ENCODE measurements at places on chromosomes 2 and 18.

DNA sequence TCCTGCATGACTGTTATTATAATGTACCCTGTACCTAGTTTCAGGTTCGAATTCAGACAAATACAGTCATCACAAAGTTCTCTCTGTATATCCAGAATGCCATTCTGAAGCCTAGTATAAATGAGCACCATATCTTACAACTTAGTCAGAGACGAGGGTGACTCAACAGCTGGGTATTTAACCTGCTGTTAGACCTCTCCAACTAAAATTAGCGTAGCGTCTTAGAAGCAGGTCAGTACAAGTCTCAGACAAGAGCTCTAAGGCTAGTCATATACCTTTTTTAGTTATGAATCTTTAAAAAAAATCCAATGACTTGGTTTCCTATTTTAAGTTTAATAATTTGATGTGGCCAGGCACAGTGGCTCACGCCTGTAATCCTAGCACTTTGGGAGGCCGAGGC lies 74.1 kb downstream of the CABYR start:
- DNase-seq = no peak

DNA sequence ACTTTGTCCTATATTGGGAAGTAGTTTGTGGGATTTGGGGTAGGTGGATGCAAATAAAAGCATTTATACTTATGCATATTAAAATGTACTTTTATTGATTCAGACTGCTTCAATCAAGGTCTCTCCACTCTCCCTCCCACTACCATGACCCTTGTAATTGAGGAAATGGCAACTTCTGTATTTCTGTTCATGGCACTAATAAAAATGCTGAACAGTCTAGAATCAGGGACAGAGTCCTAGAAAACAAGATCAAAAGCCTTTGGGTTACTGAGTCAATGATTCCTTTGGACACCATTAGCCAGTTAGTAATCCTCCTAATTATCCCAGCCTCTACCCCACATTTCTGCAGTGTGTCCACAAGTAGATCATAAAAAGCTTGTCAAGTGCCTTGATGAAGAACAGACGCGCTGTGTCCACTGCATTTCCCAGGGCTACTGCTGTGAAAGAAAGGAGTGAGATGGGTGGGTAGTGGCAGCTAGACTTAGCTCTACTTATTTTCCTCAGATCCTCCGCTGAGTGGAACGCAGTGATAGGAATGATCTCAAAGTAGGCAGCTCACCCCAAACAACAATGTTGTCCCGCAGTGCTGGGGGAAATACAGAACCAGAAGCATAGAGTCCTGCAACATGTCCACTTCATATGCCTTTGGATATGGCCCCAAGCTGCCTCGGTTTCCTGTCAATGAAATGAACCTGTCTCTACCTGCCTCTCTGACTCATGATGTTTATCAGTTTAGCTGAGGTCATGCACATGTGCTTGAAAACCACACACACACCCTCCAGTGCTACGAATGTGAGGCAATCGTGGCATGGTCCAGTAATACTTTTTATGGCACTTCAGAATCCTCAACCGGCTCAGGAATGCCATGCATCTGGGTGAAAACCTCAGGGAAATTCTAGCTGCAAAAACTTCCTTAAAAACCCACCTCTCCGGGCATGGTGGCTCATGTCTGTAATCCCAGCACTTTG lies 115.5 kb downstream of the COL6A3 start:
- DNase-seq = no peak

DNA sequence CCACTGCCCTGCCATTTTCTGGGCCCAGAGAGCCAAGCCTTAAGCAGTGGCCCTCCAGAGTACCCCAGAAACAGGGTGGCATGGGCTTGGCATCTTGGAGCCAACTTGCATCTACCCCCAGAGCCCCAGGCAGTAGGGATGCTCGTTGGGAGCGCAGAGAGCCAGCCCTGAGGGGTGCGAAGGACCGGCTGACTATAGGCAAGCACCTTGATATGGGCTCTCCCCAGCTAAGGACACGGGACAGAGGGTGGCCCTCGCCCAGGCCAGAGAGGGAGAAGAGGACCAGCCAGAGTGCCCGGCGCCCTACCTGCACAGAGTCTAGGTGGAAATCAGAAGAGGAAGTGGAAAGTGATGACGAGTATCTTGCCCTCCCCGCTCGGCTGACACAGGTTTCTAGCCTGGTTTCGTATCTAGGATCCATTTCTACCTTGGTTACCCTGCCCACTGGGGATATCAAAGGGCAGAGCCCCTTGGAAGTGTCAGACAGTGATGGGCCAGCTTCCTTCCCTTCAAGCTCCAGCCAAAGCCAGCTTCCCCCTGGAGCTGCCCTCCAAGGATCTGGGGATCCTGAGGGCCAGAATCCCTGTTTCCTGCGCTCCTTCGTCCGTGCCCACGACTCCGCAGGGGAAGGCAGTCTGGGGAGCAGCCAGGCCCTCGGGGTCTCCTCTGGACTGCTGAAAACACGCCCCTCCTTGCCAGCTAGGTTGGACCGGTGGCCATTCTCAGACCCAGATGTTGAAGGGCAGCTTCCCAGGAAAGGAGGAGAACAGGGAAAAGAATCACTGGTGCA lies 16.2 kb downstream of the CEP68 start:
- DNase-seq = no peak

DNA sequence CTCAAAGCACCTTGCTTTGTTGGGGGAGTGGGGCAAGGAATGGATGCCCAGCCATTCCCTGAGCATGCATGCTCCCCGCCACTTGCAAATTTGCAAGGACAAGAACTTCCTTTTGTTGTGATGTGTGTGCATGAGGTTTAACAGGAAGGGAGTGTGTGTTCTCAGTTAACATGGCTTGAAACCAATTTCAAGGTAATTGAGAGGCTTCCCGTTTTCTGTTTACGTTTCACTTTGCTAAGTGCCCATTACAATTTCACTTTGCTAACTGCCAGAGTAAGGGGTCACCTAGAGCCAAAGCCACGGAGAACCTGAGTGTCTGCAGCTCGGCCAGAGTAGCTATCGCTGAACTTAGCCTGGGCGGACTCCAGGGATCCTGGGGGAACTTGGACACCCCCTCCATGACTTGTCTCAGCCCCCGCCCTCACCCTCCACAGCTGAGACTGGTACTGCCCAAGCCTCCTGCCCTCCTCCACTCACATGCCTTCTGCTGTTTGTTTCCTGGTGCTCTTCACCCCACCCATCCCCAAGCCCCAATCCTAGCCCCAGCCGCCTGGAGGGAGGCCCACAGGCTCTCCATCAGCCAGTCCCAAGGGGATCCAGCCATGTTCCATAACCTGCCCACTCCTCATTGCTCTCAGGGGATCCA lies 53.6 kb upstream of the LAPTM4A start:
- no peak for DNase-seq

DNA sequence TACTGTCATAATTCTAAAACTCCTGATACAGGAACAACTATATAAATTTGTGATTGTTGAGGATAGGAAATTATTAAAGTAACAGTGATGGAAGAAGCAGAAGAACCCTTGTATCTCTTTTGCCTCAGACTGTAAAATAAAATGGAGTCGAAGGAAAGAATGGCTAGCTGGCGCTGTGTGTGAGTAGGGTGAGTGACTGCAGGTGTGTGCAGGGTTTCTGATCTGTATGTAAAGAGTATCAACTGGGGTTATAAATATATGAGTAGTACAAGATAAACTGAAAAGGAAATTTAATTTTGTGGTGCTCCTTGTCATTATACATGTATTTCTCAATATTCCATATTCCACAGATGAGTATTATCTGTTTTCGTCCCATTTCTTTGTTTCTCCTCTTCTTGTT lies 15.2 kb downstream of the POLI start:
- DNase-seq = no peak

DNA sequence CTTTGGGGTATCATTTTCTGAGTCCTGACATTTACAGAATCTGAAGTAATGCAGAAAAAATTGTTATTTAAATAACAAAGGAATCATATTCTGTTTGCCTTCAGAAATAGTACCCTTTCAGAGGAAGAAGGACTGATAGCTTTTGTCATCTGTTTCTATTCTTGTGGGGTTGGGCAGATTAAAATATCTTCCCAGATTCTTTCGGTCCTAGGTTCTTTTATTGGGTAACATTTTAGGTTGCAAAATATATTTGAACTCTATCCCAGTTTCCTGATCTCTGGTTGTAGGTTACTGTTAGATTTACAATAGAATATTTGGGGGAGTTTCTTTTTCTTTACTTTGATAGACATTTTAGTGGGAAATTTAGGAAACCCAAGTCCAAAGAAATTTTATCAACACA lies 550.5 kb downstream of the SPAG16 start:
- DNase-seq = no peak

GRCh38 chr2:199596549-199596948 lies 138.8 kb upstream of the SATB2 start:
- no peak for DNase-seq

GRCh38 chr2:120174963-120175581 lies 48.1 kb downstream of the TMEM185B start:
- DNase-seq = no peak

Measured in effector CD4-positive, alpha-beta T cell (primary cell).